ENCODE measurements at places on chromosomes 6 and 20.

DNA sequence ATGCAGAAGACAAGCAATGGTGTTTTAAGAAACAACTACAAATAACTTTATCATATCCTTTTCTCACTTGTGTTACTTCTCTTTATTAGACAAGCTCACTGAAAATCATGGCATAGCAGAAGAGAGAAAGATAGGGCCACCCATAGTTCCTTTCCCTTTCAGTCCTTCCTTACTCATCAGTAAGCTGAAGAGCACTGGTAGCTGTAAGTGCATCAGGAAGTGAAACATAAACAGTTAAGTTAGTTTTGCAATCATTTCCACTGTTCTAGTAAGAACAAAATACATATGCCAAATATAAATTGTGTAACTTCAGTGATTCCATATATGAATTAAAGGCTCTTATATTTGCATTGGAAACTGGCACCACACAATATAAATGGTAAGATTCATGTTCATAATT lies 220.1 kb downstream of the HACE1 start:
- no peak for DNase-seq

GRCh38 chr6:5107341-5107740 lies 22.2 kb downstream of the PPP1R3G start:
- DNase-seq = no peak

GRCh38 chr6:146553377-146554135 lies 9.9 kb downstream of the RAB32 start:
- no peak for DNase-seq

DNA sequence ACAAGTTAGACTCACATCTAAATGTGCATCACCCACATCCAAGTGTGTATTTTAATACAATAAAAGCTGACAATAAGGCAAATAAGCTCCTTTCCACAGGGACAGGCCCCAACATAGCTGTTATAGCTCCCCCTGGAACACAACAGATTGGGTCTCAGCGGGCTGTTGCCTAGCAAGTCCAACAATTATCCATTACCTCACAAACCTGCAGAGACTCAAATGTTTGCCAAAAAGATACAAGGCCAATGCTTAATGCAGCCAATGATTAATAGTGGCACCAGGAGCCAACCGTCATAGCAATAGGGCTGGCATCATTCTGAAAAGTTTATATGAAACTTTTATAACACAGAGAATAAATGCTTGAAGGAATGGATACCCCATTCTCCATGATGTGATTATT lies 35.7 kb downstream of the EPB41L2 start:
- DNase-seq = no peak

GRCh38 chr6:11736601-11737000 lies 42.0 kb downstream of the ADTRP start:
- DNase-seq = no peak

Measured in WERI-Rb-1 (cell line).